HCEC 1CT (cell line): ENCODE measurements at places on chromosomes 4 and X.
A peak's percentile ranks its signal among the peaks of the same experiment; 100 is the strongest.

- no peak for DNase-seq
Measured at GRCh38 chr4:161906836-161907589, 256.8 kb downstream of the FSTL5 start.

DNA sequence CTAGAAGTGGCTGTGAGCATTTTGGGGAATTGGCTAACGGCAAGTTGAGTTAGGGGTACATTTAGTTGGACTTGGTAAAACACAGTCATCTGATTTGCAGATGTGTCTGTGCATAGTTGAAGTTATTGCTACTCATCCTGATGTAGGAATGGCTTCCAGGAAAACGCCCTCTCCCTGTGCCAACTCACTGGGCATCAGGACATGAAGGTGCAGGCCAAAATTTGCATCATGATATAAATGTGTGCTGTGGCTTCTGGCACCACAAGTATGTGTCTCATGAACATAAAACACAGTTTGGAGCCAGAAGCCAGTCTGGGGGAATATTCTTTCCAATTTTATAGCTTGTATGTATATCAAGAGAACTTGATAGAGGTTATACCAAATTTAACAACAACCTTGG is 54.2 kb upstream of the CBR4 start:
- DNase-seq = no peak

- DNase-seq = no peak
Measured at GRCh38 chr4:118879409-118879808, 9.2 kb upstream of the SYNPO2 start.

DNA sequence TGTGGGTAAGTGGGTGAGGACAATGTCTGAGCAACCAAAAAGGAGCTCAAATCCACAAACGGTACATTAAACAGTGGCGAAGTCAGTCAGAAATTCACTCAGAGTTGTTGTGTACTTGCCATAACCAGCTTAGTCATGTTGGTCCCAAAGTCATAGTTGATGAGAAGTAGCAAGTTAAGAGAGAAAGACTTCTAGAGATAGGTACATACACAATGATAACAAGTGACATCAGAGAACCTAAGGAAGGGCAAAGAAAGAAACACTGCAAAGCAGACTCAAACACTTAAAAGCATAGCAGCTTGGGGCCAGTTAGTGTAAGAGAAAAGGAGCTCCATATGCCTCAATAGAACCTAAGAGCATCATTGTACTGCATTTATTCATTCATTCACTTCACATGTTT is 30.2 kb downstream of the DYNLT3 start:
- DNase-seq = no peak

DNA sequence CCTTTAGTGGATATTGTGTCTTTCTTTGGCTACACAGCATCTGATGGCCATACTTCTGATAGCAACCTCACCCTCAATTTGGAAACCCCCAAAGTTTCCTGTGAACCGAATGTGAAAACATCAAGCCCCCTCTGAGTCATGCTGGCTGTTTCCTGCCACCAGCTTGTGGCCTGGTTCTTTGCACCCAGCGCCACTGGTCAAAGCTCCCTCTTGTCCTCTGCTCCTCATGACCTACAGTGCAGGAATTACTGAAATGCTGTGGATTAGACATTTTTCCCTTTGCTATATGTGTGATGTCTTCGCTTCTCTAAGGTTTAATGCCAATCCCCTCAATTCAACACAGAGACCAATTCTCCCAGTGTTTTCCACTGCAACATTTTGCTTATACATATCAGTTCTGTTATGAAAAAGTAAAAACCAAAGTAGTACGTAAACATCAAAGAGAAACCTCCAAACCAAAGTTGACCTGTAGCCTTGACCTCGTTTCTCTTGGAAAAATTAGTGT is 224.0 kb upstream of the TENM3 start:
- no peak for DNase-seq

GRCh38 chr4:24601121-24601520 is 16.8 kb upstream of the DHX15 start:
- DNase-seq = no peak

- no peak for DNase-seq
Measured at GRCh38 chrX:87517571-87518141, at the start of gene KLHL4. Gene KLHL4, plus strand, starts transcription at chrX:87517802. Its CDS starts 92 bp downstream, at chrX:87517894.

DNA sequence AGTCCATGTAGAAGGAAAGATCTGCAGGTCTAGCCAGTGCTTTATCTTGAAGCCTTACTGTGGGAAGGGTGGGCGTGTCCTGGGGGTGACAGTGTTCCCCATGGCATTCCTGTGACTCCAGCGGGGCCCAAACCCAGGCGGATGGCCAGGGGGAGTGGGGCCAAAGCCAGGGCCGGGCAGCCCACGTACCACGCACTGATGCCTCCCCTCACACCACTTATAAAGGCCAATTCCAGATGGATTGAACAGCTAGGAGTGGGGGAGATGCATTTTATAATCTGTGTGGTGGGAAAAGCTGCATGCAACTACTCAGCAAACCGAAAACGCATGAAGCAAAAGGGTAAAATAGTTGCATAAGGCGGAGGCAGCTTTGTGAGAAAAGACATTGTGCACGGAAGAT is 36.4 kb downstream of the NELFA start:
- no peak for DNase-seq

DNA sequence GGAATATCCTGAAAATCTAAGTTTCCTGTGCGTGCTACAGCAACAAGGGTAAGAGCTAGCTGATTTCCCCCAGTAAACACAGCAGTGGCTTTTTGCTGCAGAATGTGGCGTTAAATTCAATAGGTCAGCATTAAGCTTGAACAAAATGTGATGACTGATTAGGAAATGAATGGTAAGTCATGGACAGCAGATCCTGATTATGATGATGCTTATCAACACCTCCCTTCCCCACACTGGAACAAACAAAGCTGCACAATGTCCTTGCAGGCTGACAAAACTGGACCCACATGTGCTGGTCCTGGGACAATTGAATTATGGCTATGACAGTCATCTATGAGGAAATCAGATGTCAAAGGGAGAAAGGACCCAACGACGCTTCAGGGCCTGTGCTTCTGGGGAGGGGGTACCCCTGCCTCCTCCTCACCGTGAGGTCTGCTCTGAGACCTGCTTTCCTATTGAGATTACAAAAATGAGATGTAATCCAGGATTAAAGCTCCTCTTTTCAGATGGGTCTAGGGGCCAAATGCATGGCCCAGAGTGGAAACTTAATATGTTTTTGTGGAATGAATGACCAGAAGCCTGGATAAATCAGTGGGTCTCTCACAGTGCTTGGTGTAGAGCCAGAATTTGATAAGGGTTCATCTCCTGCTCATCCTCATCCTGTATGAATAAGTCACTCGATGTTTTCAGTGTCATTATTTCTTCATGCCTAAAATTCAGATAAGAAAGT is 32.0 kb upstream of the BOD1L1 start:
- no peak for DNase-seq

DNA sequence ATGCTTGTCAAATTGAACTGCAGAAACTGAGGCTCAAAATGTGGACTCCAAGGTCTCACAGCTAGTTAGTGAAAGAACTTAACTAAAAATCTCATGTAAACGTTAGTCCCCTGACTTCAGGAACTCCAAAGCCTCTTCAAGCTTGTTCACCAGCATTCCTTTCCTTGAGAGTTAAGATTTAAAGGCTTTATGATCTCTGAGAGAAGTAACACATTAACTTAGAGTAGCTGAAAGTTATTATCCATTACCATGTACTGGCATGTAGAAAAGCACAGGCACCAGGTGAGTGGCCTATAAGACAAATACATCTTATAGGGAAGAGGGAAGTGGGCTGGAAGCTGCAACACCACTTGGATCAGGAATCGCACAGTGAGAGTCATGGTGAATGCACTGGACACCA is 15.3 kb downstream of the PARM1 start:
- no peak for DNase-seq

- no peak for DNase-seq
Measured at GRCh38 chrX:13001097-13001496, 26.2 kb downstream of the TMSB4X start.

DNA sequence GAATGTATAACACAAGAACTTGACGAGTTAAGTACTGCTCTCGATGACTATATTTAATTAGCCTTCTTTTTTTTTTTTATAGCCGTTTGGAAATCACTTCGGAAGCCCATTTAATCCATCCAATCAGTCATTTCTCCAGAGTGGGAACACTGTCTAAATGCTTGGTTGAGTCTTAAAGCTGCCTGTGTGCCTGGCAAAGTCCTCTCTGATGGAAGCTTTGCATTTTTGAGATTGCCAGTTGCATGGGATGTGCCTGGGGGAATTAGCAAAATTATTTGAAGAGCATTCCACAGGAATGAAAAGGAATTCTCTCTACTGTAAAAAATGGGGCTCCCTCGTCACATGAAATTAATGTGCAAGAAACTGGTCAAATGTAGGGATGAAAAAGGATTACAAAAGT is 398.8 kb upstream of the RPS6KA3 start:
- no peak for DNase-seq

DNA sequence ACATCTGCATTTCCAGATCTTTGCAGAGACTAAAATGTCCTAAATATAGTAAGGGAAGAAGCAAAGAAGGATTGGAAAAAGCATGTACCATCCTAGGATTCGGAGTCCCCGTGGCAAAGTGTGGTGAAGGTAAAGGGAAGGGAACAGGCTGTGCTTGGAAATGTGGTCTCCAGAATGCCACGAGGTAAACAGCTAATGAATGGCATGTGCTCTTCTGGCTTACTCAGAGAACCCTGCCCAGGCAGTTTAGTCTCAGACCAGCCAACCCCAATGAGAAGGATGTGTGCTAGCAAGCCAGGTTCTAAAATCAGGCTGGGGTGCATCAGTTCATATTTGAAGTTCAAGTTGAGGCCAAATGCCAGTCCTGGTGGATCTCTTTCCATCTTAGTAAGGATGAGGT is 113.1 kb downstream of the RS1 start:
- DNase-seq = no peak

GRCh38 chr4:56723201-56723605 is 42.1 kb upstream of the HOPX start:
- DNase-seq = no peak

- no peak for DNase-seq
Measured at GRCh38 chr4:185933078-185933581, 121.1 kb upstream of the SORBS2 start.

DNA sequence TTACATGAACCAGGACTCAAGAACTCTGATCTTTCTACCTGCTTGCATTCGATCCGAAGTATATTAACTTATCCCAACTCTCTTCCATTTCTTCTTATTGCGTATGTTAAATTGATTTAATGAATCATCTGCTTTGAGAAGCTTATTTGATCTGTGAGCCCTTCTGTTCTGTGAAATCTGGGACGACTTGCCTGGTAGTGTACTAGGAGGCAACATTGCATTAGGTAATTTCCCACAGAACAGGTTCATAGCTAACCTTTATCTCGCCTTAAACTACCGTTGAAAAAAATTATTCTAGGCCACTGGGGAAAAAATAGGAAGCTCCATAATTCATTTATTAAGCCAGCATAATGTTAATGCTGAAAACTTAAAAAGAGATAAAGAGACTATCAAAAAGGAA is 67.2 kb upstream of the MAB21L2 start:
- no peak for DNase-seq

DNA sequence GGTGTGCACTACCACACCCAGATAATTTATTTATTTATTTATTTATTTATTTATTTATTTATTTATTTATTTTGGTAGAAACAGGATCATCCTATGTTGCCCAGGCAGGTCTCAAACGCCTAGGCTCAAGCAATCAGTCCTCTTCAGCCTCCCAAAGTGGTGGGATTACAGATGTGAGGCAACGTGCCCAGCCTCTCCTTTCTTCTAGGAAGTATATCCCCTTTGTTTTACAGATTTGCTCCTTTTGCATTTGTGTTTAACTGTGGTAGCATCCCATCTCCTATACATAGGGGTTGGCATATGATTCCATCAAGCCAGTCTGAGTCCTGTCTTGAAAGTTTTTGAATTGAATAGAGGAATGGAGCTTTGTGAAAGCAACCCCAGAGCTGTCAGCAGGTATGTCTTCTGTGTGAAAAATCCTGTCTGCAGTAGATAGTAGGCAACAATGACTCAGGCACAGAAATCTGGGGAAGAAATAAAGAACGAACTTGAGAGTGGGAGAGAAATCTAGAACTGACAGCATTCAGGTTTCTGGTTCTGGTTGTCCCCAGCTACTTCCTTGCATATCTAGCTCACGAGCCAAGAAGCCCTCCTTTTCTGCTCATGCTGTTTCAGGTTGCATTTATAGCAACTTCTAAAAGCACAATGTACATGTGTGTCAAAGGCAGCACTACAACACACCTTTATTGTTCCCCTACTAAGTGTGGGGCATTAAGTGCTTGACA is 113.7 kb upstream of the LSM6 start:
- DNase-seq = no peak

GRCh38 chrX:139691843-139692505 is 16.0 kb downstream of the MCF2 start:
- DNase-seq = no peak

GRCh38 chrX:124217304-124218251 is 114.9 kb upstream of the TEX13D start:
- DNase-seq = no peak

DNA sequence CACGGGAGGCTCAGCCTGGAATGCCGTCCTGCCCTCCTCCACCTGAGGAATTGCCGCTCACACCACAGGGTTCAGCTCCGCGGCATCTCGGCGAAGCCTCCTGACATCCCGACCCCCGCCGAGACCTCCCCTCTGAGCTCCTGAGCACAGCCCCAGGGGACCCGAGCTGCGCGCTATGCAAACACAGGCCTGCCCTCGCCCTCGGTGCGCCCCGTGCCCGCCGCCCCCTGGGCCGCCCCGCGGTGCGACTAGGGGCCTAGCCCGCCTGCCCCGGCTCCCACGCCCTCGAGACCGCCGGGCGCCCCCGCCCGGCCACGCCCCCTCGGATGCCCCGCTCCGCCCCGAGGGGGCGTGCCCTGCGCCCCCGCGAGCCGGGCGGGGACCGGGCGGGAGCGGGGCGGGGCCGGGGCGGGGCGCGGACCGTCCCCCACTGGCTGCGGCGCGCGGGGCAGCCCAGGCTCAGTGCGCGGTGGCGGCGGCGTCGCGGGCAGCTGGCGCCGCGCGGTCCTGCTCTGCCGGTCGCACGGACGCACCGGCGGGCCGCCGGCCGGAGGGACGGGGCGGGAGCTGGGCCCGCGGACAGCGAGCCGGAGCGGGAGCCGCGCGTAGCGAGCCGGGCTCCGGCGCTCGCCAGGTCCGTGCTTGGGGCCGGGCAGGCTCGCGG is at the start of gene FGFR3:
Gene FGFR3 (plus strand): TSS at position 462 of the 664 bp plus-strand sequence. CDS start 642 bp downstream, outside the sequence.
- DNase-seq = no peak

GRCh38 chr4:147833254-147833653 is 101.4 kb downstream of the ARHGAP10 start:
- peak; percentile 50 for DNase-seq

DNA sequence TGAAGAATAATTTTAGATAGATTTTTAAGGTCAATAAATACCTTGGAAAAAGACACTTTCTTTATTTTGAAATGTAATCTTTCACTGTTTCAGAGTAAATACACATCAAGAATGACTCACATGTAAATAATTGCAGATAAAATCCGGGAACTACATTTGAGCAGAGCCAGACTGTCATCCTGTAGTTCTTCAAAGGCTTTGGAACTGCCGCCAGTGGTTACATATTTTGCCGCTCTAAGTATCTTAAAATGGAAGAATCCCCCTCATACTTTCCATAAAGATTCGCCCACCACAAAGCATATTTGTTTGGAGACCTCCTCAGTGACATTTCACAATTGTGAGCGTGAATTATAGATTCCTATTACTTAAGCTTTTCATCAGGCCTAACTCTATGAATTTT is 607.8 kb upstream of the ZFP42 start:
- no peak for DNase-seq

- DNase-seq = no peak
Measured at GRCh38 chr4:143372093-143372915, 35.6 kb downstream of the GAB1 start.

GRCh38 chr4:113026556-113026955 is 22.9 kb upstream of the ANK2 start:
- DNase-seq = peak; percentile 47
